Kidney epithelial cell (primary cell): ENCODE measurements at places on chromosomes 16 and 17. TPM values are rescaled to one million over a fixed set of nuclear protein-coding genes. Genes with fewer than 3 reads are reported as not detected.

GPR139 gene
- not detected in 2 replicates for total RNA-seq

GDPD1 gene
- total RNA-seq, result 1.7 and 2.7 TPM in 2 replicates

NPIPB13 gene
- total RNA-seq, result 0.46 and 0.55 TPM in 2 replicates

SCN4A gene
- 0.07 and 0.33 TPM in 2 replicates for total RNA-seq

GPR179 gene
- total RNA-seq, result 0.04 and 0.07 TPM in 2 replicates

C16orf92 gene
- not detected in 2 replicates for total RNA-seq

VMO1 gene
- not detected in 2 replicates for total RNA-seq

KRT24 gene
- not detected in 2 replicates for total RNA-seq

SERPINF2 gene
- 1.2 and 1.4 TPM in 2 replicates for total RNA-seq

MYH13 gene
- not detected in 2 replicates for total RNA-seq

CCL7 gene
- total RNA-seq, result not detected in 2 replicates

LPO gene
- 0.17 and 0.48 TPM in 2 replicates for total RNA-seq

RUNDC3A gene
- total RNA-seq, result 3.3 and 12.3 TPM in 2 replicates

RGS11 gene
- total RNA-seq, result 0.21 TPM in 1 of 2 replicates, not detected in the other

KLHL10 gene
- total RNA-seq, result not detected in 2 replicates

CEP95 gene
- 38.6 and 39.8 TPM in 2 replicates for total RNA-seq

SLC25A19 gene
- 6.0 and 7.1 TPM in 2 replicates for total RNA-seq

USP6 gene
- total RNA-seq, result 0.92 and 1.0 TPM in 2 replicates

AANAT gene
- not detected in 2 replicates for total RNA-seq

XYLT1 gene
- 1.6 and 2.2 TPM in 2 replicates for total RNA-seq

HSDL1 gene
- total RNA-seq, result 35.8 and 37.9 TPM in 2 replicates

HNF1B gene
- 15.1 and 20.7 TPM in 2 replicates for total RNA-seq

SLFN5 gene
- total RNA-seq, result 114 and 129 TPM in 2 replicates
